EL (cell line): ENCODE measurements at places on chromosomes 11 and 22.
A peak's percentile ranks its signal among the peaks of the same experiment; 100 is the strongest.

DNA sequence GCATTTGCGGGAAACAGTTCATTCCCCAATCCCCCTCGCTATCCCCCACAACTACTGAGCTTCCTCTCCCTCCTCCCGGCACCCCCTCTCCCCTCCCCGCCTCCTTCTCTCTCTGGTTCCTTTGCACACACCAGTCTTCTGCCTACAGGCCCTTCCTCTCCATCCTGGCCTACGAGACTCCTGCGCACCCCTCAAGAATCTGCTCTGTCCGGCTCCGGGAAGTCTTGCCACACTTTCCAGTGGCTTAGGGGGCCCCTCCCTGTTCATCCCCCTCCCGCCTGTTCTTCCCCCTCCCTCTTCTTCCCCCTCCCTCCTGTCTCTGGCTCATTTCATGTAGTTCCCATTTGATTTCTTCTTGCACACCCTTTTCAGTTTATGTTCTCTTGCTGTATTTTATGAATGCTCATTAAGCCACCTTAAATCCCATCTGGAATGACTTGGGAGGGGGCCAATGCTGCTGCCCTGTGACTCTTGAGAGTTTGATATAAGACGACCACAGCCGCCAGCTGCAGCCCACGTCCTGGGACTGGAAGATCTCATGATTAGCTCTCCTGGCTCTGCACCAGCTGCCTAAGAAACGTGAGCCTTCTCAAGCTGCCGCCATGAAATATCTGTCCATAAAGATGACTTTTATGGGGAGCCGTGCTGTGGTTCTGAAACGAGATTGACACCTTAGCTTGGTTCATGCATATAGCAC, 50.9 kb downstream of the RPS6KA4 start:
- no peak for DNase-seq

GRCh38 chr11:120612513-120613263, 101.1 kb downstream of the GRIK4 start:
- peak; percentile 31 for DNase-seq

- no peak for DNase-seq
Measured at GRCh38 chr22:23117275-23117674, 24.5 kb downstream of the RSPH14 start.

GRCh38 chr11:36162006-36162882, 127.0 kb downstream of the COMMD9 start:
- DNase-seq = no peak

DNA sequence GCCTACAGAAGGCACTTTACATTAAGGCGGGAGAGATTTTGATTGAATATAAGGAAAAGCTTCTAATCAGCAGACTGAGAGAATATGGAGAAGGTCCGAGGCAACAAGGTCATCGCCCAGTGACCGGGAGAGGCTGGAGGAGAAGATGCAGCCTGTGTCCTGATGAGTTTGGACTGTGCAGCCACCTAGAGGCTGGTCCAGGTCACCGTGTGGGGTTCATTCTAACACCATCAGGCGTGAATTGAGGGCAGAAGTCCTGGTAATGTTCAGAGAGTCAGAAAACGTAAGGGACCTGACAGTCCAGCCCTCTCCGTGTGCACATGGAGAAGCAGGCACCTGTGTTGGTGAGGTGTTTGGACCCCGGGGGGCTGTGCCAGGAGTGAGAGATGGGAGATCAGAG, 102.7 kb downstream of the FEZ1 start:
- no peak for DNase-seq
